Activated CD4-positive, alpha-beta T cell treated with anti-CD3 and anti-CD28 coated beads, Interleukin-2, Interleukin-6, amounts not matched to agents 100 ng/mL and 50 ng/mL, durations not matched to agents 16 hours and 8 hours (primary cell): ENCODE measurements at places on chromosomes 7 and 10.

GRCh38 chr7:91784469-91784868, 96.0 kb downstream of the MTERF1 start:
- DNase-seq, result peak; percentile 7

- no peak for DNase-seq
Measured at GRCh38 chr10:124198125-124198501, 104.7 kb upstream of the CHST15 start.

DNA sequence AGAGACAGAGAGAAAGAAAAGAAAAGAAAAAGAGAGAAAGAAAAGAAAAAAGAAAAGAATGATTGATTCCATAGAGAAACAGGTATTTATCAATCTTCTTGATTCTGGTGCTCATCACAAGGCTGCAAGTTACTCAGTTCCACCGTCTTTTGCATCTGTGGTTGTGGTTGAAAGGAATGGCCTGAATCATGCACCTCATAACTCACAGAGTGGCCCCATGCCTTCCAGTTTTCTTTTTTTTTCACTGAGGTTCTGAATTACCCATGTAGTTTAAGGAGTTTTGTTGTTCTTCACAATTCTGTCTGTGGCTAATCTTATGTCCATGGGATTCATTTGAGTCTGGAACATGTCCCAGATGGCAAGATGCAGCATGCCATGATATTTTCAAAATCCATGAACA, 156.0 kb downstream of the ZNF33B start:
- no peak for DNase-seq

DNA sequence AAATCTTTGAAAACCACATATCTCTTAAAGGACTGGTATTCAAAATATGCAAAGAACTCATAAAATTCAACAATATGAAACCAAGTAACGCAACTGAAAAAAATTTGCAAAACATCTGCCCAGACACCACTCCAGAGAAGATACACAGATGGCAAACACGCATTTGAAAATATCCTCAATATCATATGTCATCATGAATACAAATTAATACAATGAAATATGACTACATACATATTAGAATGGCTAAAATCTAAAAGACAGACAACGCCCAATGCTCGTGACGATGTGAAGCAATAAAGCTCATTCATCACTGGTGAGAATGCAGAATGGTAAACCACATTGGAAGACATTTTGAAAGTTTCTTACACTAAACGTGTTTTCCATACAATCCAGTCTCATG, 770.1 kb upstream of the CELF2 start:
- DNase-seq, result no peak

DNA sequence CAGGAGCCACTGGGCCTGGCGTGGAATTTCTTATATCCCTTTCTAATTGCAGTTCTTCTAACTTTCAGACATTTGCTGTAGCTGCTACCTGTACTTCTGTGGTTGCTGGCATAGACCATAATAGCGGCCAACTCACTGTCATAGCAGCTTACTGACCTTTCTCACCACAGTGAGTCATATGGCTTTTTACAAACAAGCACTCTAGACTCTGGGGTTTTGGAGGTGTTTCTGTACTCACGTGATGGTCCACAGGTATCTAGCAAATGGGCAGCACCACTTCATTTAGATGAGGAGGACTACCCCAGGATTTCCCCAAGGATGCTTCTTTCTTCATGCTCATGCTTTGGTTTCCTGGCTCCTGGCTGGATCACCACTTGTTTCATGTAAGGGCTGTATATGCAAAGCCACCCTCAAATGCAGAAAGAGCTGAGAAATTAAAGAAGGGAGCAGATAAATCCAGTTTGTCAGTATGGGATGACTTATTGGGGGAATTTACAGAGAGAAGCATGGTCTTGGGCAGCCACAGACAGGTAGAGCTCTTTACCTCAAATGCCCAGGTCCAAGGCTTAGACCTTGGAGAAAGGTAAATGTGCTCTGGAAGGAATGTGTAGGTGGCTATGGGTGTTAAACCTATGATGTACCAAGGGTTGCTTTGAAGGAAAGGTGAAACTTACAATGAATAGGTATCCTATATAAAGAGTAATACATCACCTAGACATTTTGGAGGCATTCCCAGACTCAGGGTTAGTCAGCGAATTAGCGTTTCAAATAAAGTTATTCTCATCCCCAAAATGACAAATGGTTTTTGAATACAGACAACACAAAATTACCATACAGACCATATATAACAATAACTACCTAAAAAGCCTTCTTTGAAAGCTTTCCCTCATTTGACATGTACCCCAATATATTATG, 15.9 kb upstream of the SLC25A16 start:
- DNase-seq, result no peak

GRCh38 chr10:29273478-29273877, 15.4 kb upstream of the LYZL1 start:
- no peak for DNase-seq

GRCh38 chr10:78448994-78449418, 415.3 kb downstream of the RPS24 start:
- DNase-seq, result no peak

GRCh38 chr7:106143711-106144337, 31.7 kb upstream of the SYPL1 start:
- no peak for DNase-seq

GRCh38 chr7:99267481-99267840, 5.2 kb upstream of the MYH16 start:
- no peak for DNase-seq

DNA sequence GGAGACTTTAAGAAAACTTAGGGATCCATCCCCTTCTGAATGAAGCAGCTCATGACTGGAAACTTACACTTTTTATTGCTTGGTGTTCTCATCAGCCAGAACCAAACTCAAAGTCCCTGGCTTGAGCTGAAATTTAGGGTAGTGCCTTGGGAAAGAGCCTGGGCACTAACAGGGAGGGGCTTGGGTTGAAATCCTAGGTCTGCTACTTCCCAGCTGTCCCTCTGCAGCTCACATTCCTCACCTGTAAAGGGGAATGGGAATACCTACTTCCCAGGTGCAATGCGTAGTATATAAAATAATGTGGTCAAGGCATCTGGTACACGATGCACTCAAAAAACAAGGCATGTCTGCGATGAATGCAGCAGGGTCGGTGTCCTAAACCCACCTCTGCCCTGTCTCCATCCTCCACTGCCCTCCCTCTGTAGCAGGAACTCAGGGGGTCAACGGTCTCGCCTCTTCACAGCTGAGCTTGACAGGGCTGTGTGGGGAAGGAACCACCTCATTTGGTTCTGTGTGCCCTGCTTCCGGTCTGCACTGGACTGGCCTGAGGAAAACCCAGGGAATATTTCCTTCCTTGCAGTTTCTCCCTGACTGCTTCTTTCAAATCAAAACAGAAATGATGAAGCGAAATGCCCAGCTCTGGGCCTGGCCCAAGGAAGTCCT, 80.0 kb downstream of the COBL start:
- DNase-seq, result no peak

DNA sequence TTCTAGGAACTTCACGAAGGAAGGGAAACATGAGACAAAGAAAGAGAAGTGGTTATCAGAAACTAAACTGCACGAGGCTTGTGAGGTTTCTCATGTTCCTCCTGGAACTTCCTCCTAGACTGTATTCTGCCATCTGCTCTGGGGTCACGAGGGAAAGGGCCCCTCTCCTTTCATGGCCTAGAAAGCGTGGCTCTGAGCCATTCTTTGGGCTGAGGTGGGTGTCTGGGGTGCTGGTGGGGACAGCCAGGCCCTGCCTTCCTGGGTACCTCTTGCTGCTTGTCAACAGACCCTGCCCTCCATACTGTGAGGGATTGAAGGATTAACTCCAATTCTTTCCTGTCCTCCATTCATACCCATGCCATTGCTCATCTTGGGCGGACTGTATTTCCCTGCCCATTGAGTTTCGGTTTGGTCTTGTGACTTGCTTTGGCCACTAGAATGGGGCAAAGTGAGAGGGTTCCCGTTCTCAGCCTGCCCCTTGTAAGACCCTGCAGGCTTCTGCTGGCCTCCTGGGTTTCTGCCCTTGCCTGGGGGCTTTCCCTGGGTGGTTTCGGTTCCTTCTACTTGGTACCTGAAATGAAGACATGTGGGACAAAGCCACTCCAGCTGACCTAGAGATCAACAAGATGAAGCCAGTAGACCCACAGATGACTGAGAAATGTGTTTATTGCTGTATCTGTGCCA, 14.9 kb upstream of the GIMAP8 start:
- DNase-seq, result no peak

DNA sequence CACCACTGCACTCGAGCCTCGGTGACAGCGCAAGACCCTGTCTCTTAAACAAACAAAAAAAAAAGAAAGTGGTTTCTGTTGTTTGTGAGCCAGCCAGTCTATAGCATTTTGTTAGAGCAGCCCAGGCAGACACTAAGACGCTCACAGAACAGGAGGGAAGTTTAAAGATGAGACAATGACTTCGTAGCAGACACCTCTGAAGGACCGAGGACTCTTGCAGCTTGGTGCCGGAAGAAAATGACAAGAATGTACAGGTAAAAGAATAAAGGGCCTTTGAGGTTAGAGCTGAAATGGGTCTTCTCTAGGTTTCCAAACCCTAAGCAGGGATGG, 39.7 kb downstream of the MACROH2A2 start:
- DNase-seq, result no peak

DNA sequence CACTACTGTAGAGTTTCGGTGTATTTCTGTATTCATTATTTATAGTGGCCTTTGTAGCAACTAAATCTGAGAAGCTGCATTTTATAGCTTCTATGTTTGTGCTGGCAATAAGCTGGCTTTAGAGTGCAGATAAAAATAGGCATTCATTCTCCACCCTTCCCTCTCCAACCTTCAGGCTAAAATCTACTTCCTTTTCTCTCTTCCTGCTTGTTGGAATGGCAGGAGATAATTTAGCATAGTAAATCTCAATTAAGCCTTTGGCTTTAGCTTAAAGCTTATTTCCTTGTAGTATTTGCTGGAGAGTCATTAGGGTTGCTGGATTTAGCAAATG, 58.5 kb downstream of the CPVL start:
- DNase-seq, result no peak

- no peak for DNase-seq
Measured at GRCh38 chr7:67928141-67928540, 931.5 kb downstream of the TYW1 start.

DNA sequence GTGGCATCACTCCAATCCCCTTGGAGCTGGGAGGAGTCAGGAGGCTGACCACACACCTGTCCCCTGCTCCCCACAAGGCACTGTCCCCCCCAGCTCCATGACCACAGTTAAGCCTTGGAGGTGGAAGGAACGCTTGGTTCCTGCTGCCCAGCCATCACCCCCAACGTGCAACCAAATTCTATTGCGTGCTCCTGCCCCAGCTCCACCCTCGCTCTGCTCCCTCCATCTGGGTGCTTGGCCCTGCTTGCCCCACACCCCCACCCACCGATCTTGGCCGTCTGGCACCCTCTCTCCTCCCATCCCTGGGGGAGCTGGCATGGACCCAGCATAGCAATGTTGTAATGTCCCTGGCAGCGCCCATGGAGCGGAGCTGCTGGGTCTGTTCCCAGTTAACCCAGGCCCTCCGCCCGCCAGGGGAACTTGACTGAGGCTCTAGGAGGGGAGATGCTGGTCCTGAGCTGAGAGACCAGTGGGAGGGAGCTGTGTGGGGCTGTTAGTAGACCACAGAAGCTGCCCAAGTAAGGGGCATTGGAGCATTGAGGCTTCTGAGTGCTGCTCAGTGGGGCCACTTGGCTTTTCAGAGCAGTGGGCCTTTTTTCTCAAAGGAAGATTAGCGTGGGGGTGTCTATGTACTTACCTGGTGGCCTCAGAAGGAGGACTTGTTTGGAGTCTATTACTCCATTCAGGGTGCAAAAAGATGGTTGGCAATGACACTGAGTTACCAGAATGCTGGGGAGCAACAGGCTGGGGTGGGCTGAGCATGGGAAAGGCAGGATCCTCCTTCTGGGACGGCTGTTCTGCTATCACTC, 1.1 kb downstream of the EPHB6 start:
- no peak for DNase-seq

GRCh38 chr10:68869623-68870022, 31.5 kb upstream of the DDX50 start:
- no peak for DNase-seq

GRCh38 chr7:12629816-12630512, 57.5 kb upstream of the ARL4A start:
- DNase-seq, result no peak

- DNase-seq, result no peak
Measured at GRCh38 chr7:22865602-22865960, 42.9 kb upstream of the TOMM7 start.

DNA sequence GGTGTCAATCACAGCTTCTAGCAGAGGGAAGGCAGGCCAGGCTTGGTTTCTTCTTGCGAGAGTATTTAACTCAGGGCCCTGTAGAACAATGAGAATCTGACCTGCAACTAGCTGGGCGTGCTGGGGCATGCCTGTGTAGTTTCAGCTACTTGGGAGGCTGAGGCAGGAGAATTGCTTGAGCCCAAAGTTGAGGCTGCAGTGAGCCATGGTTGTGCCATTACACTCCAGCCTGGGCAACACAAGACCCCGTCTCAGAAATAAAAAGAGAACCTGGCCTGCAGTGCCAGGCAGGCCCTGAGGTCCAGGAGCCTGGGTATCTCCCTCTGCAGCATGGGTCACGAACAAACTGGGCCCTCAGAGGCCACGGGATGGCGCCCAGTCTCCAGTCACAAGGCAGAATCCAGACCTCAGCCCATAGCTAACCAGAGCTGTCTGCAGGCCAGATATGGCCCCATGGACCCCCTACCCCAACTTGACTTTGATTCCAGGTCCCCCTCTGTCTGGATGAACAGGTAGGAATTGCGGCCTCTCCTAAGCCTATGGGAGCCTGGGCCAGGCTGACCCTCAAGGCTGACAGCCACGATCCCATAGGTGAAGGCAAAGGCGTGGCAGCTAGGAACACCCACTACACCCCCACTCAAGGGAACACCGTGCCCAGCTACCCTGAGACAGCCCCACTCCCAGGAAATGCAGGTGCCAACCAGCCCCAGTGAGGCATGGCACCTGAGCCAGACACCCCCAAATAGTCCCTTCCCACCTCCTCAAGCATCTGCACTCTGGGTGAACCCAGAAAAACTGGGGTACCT, 102.7 kb upstream of the TNRC18 start:
- peak; percentile 72 for DNase-seq

DNA sequence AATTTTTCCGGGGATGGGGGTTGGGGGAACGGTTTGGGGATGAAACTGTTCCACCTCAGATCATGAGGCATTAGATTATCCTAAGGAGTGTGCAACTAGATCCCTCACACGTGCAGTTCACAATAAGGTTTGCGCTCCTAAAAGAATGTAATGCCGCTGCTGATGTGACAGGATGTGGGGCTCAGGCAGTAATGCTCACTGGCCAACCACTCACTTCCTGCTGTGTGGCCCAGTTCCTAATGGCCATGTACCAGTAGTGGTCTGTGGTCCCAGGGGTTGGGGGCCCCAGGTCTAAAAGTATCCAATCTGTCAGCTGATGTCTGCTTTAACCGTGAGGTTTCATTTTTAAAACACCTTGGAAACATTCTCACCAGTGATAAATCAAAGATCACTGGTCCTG, 2.2 kb downstream of the STN1 start:
- peak; percentile 50 for DNase-seq
